ENCODE measurements at places on chromosomes 6 and 20.

DNA sequence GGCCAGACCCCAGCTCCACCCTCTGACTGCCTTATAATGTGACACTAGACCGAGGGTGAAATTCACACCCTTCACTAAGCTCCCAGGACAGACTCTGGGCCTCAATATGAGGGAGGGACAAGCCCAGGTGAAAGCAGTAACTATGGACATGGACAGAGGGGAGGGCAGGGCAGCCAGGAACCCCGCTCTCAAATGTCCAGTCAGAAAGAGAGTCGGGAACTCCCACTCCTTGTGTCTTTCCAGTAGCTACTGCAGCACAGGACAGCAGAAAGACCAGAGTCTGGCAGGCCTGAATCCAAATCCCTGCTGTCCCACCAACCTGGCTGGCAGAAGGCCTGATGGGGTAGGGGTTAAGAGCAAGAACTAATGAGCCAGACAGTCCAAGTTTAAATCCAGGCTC, 6.4 kb downstream of the C20orf96 start:
- no peak for DNase-seq

DNA sequence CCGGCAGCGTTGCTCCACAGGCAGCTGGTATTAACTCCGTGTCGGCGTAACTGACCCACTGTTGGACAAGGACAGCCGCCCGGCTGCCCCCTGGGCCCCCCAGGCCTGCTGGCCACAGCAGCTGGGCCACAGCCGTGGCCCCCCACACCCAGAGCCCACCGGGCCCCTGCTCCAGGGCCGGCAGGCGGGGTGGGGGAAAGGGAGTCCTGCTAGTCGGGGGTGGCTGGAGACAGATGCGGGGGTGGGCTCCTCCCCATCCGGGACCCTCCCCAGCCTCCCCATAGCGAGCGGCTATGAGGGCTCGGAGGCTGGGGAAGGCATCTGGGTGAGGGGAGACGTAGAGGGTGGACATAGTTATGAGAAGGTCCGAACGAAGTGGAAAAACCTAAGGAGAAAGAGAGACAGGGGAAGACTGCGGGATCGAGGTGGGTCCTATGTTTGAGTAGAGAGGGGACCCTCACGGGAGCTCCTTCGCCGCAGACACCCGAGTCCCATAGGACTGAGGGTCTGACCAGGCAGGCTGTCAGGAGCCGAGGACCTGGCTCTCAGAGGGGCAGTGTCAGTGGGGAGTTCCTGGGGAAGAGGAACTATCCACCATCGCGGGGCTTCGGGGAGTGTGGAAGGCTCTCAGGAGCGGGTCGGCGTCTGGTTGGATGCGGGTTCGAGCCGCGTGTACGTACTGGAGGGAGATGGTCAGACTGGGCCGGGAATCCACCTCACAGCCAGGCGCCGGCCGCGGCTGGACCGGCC, 511 bp downstream of the VARS1 start:
- DNase-seq, result no peak

GRCh38 chr6:157982102-157982562, 469 bp downstream of the SYNJ2 start:
- peak; percentile 16 for DNase-seq

DNA sequence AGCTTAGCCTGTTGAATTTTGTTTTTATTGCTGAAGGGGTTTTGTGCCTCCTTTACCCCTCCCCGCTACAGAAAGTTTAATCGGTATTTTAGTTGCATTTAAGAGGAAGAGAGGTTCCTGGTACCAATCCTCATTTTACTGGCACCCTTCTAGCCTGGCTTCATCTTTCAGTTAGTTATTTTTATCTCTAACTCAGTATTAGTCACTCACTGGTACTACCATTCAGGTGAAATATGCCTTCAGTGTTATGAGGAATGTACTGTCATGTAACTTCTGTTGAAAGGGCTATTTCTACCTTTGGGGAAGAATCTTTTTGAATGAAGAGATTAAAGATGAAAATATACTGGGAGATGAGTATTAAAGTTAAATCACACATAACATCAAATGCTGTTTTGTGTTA, 211.8 kb downstream of the CDKAL1 start:
- DNase-seq, result no peak

DNA sequence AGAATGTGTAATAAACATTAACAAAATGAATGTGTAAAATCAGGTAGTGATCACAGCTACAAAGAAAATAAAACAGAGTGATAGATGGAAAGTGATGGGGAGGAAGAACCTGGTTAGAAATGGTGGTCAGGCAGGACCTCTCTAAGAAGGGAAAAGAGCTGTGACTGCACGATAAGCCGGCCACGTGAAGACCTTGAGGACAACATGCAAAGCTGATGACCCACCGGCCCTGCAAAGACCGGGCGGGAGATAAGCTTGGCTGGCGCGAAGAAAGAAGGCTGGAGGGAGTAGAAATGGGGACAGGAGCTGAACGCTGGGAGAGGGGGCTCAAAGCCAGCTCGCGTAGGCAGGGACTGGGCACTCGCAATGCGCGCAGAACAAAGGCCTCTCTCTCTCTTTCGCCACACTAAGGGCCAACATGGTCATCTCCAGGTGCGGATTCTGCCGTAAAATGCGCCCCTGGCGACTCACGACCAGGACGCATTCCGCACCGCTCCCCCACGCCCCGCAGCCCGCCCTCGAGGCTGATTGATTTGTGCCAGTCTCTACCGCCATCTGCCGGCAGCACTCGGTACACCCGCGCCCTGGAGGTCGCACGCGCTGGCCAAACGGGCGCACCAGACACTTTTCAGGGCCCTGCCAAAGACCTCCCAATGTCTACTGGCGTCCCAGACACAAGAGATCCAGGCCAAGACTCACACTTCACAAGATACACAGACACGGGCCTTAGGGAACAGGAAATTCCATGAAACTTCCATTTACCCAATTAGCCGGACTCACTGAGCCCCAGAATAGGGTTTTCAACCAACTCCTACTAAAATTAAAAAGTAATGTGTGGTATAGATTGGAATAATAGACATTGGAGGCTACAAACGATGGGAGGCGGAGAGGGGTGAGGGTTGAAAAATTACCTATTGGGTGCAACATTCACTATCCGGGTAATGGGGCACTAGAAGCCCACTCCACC, 9.4 kb downstream of the DEFB132 start:
- DNase-seq, result peak; percentile 67

GRCh38 chr6:142155895-142156757, 9.1 kb downstream of the VTA1 start:
- no peak for DNase-seq

GRCh38 chr6:118752803-118753202, 101.4 kb upstream of the CEP85L start:
- no peak for DNase-seq

GRCh38 chr6:164163239-164163638, 748.7 kb downstream of the QKI start:
- no peak for DNase-seq

GRCh38 chr6:142187209-142187608, 40.1 kb downstream of the VTA1 start:
- DNase-seq, result no peak

GRCh38 chr6:85355816-85356215, 94.1 kb upstream of the NT5E start:
- no peak for DNase-seq

DNA sequence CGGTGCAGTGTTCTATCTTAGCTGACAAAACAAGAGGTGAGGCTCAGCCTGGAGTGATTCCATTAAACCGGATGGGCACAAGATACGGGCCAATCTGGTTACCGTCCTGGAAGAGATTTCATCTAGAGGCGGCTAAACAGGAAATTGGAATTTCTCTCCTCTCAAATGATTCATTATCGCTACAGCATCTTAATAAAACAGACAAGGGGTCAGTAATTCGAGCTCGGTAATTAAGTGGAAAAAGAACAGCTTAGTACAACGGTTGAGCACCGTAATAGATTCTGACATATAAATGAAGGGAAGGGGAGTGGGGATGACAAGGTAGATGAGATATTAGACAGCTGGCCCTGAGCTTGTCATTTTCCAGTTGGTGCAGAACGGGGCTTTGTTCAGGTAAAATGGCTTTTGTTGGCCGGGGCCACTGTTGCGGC, 137.2 kb downstream of the EDN3 start:
- no peak for DNase-seq

DNA sequence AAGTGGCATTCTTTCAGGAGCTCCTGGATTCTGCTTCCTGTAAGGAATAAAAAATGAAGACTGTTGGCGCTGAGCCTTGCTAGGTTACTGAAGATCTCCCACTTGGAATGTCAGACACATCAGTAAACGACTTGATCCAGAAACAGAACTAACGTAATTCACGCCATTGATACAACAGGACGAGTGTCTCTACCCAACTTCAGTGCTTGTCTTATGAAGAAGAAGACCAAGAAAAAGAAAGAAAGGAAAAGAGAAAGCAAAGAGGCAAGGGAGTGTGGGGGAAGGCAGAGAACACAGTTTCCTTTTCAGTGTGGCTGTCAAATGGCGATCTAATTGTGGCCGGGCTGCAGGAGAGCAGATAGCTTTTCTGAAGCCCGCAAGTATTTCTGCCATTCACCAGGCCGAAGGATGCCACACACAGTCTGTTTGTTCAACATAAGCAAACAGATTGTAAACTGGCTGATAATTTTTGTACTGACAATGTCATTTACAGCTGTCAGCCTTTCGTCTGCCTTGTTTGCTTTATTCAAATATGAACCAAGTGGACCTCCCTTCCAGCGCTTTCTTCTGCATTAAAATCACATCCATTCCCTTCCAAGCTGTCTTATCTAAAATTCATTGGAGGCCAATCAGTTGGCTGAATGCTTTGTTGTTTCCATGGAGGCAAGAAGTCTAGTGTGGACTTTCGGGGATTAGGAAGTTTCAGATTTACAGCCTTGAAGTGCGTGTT, 180.6 kb downstream of the FOXA2 start:
- DNase-seq, result no peak

- DNase-seq, result no peak
Observed at GRCh38 chr20:49705358-49705757, 8.3 kb downstream of the B4GALT5 start.

- DNase-seq, result no peak
Observed at GRCh38 chr20:34629904-34630303, 47.0 kb downstream of the PIGU start.

DNA sequence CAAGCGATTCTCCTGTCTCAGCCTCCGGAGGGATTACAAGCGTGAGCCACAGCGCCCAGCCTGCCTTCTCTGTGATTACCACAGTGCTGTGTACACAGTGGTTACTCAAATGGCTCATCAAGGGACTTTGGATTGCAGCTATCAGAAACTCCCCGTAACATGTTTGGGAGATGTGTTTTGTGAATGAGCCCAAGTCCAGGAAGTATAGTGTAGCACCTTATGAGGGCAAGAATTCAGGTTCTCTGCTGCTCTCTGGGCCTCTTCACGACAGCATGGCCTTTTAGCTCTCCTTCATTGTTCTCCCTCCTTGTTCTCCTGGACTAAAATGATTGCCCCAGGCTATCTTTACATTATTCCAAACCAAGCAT, 34.1 kb upstream of the RPL7L1 start:
- DNase-seq, result peak; percentile 30

- DNase-seq, result no peak
Observed at GRCh38 chr6:41063884-41064285, 8.3 kb downstream of the OARD1 start.

DNA sequence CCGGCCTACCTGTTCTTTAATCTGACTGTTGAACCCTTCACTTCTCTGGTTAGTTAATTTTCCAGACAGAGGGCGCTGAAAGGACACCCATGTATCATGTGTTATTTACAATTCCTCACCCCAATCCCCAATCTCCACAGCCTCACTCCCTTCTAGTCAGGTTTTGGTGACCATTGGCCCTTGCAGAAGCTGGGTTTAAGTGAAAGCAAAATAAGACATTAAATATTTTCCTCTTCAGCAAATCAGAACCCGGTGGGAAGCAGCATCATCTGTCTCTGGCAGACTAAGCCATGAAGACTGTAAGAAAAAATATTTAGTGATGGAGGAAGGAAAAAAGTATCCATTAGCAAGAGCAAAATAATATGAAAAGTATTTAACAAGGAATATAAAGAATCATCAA, 9.4 kb upstream of the HLA-DQA1 start:
- no peak for DNase-seq

GRCh38 chr6:37323580-37323979, 30.2 kb upstream of the RNF8 start:
- peak; percentile 81 for DNase-seq

GRCh38 chr6:733431-734219, 40.7 kb upstream of the EXOC2 start:
- DNase-seq, result no peak

- DNase-seq, result no peak
Observed at GRCh38 chr20:18738055-18738454, 75.5 kb upstream of the SCP2D1 start.

- no peak for DNase-seq
Observed at GRCh38 chr6:33108307-33108706, 32.5 kb downstream of the HLA-DPB1 start.

DNA sequence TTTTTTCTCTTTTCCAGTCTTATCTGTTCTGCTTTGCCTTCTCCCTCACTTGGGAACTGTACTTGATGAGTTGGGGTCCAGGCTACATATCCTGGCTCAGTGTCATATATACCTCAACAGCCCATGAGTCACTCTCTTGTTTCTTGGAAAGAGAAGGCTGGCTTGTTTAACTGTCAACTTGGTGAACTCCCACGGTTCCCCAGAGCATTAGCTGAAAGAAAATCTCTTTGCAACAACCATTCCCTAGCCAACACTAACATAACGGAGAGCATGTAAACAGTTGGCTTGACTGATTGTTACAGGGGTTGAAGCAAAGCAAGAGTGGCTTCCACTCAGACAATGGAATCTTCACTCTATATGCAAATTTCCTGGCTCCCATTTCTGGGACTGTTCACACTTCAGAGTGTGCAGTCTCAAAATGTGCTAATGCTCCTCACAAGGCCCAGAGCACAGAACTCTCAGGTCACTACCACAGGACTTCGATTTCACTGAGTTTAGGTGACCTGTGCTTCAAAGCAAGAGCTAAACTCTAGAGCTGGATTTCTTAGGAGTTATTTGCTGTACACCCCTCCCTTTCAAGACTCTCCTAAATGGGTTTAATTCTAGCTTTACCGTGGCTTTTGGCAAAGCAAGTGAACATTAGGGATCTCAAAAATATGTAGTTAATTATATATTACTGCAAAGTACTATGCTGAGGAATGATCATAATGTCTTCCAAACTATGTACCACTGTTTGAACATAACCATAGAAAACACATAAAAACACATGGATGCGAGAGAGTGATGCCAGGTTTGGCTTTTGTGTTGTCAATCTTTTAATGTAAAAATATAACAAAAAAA, 609.8 kb downstream of the RFPL4B start:
- no peak for DNase-seq

- no peak for DNase-seq
Observed at GRCh38 chr6:63245420-63245819, 34.2 kb downstream of the FKBP1C start.

- no peak for DNase-seq
Observed at GRCh38 chr6:32045811-32046449, 7.7 kb downstream of the CYP21A2 start.

- no peak for DNase-seq
Observed at GRCh38 chr6:99821164-99821563, 172.9 kb downstream of the MCHR2 start.

DNA sequence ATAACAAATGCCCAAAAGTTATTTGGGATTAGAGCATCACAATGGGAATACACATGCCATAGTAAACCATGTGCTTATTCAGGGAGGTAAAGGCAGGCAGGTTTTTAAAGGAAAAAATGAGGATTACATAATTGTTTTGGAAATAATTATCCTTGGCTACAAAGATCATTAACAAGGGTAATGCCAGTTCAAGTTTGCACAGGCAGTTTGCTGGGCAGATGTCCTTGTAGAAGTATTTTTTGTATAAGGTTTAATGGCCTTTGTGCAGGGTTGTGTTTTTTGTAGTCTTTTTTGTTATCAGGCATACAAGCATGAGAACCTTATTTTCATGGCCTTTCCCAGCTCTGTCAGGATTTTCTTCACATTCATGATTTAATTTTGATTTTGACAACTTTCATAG, 24.7 kb downstream of the FBXO9 start:
- DNase-seq, result no peak
